ENCODE measurements at places on chromosomes 7 and 10.

- DNase-seq: no peak
These were observed 12.1 kb upstream of the PAX2 start for GRCh38 chr10:100733329-100733728.

DNA sequence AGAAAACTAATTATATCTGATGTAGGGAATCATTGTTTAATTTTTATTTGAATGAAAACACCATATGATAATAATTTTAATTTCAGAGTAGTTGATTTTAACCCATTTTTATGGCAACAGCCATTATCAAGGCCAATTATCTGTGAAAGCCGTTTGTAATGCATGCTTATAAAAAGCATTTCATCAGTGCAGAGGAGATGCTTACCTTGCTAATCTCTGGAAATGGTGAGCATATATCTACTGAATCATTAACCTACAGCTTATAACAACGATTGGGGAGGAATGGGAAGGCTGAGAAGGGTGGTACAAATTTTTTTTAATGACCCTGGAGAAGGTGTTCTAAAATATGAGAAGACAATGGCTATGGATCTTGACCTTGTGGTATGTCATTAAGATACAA, 235.6 kb downstream of the DGKB start:
- no peak for DNase-seq

- DNase-seq: no peak
These were observed 21.0 kb upstream of the CCDC71L start for GRCh38 chr7:106681815-106682495.

GRCh38 chr7:128811631-128812430, 18.4 kb upstream of the FLNC start:
- no peak for DNase-seq

DNA sequence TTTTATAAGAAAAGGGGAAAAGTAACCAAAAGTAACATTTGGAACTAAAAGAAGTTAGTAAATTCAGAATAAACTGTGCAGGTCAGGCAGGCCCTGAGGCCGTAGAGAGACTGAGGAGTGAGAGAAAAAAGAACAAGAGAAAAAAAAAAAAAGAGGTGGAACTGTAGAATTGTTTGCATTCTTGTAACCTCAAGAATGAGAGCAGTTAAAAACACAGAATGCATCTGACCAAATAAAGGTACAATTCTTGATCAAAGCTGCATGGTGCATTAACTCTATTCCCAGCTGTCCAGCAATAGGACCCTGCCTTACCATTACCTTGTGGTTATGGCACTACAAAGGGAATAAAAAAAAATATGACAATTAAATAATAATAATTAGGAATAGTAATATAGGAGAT, 170.1 kb upstream of the SEMA3A start:
- no peak for DNase-seq

- no peak for DNase-seq
These were observed 49.7 kb downstream of the SEMA3A start for GRCh38 chr7:84144935-84145334.

Measured in hippocampal formation (tissue), 2 donors.